ENCODE measurements at places on chromosomes 5 and 9.

GRCh38 chr5:31078956-31079355 lies 114.5 kb upstream of the CDH6 start:
- no peak for DNase-seq

DNA sequence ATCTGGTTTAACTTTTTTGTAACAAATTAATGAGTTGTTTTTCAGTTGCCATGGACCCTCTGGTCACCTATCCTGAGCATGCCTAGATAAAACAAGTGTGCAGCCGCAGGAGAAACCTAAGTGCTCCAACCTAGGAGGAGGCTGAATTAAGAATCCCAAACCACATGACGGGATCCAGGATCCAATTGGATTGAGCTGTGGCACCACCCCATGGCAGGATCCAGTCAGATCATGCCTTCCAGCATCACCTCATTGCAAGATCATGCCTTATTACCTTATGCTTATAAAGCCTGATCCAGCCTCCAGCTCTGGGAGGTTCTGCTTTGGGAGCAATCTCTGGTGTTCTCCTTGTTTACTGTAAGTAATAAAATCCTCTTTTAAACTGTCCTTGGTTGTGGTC lies 662.0 kb downstream of the TLR4 start:
- DNase-seq, result no peak

GRCh38 chr9:134966697-134967546 lies 49.2 kb upstream of the FCN1 start:
- no peak for DNase-seq

DNA sequence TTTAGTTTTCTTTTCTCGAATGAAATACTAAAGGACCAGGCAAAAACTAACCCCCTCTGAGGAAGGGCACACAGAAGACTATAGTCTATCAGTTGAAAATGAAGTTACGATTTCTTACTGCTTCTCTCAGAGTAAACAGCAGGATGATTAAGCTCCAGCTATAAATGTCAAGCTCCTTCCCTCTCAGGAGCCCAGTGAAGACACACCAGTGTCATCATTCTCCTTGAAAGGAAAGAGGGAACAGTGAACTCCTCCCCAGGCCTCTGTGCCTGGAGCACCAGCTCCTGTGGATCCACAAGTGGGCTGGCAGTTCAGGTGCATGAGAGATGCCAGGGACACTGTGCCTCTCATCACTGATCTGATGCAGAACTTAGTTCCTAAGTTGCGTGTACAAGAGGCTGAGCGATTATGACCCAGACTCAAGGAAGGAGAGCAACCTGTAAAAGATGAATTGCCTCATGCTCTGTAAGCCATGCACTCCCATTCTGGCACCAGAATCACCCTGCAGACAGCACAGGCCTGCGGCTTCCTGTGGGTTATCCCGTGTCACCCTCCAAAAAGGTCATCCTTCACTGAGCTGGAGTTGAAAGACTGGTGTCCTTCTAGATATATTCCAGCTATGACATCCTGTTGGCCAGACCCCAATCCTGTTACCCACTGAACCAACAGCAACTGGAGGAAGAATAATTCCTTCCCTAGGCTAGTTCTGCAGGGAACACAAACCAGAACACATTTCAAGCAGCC lies 394.0 kb downstream of the SEMA5A start:
- DNase-seq, result no peak

GRCh38 chr5:177304392-177305119 lies 957 bp downstream of the PRELID1 start:
- DNase-seq, result no peak

- no peak for DNase-seq
These were observed 18.0 kb upstream of the PLEKHG4B start for GRCh38 chr5:73768-74502.

- DNase-seq, result no peak
These were observed 869.4 kb upstream of the CDH6 start for GRCh38 chr5:30324083-30324482.

DNA sequence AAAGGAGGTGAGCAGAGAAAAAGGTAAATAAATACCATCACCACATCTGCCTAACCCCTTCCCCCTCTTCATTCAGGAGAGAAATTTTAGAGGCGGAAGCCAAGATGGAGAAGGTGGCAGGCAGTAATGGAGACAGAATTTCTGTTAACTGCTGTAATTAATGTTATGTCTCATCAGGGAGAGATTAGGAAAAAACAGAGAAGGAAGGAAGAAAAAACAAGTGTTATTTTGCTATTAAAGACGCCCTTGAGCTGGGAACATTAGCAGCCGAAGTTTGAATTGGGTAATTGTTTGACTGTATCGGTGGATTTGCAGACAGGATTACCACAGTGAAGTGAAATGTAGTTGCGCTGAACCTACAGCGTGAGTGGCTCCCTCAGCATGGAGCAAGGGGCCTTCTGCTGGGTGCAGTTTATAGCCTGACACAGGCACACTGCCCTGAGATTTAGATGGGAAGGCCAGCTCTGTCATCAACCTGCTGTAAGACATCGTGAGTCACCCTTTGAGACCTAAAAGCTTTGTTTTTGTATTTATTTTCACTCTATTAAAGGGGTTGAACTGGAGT lies 136.3 kb downstream of the ASTN2 start:
- DNase-seq, result no peak

DNA sequence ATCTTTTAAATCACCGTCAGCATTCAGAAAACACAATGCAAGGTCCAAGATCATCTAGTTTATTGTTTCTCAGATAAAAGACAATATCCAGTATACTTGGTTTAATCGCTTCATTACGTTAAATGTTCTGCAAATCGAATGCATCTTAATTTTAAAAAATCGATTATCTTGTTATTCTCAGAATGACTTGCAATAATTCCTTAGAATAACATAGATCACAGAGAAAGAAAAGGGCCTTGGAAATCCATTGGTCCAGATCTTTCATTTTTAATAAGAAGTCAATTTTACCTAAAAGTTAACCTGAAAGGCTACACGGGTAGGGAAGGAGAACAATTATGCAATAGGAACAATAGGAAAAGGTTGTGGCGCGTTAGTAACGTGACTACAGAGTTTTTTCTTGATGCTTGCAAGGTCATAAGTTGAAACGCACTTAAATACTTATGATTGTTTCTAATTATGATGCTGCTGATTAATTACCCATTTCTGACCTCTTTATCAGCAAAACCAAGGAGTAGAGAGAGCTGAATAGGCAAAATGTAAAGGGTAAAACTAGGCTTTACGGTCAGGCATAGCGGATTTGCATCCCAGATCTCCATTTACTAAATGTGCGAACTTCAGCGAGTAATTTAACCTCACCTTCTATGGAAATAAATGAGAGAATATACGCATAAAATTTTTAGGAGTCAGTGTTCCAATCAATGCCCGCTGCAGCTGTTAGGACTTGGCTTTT lies 769 bp upstream of the LYRM7 start:
- no peak for DNase-seq

DNA sequence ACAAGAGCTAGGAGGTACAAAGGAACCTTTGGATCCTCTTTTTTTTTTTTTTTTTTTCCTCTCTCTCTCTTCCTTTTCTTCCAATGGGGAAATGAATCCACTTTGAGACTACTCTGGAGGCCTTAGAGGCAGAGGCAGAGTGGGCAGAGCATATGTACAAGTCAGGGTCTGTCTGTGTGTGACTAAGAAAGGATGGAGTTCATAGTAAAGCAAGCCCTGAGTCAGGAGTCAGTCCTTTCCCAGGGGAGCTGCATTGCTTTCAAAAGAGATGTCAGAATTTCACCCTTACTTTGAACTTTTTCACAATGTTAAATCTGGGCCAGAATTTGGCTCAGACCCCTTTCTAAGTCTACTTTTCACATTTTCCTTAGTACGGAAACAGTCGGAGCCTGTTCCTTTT lies 792.4 kb upstream of the C9orf72 start:
- no peak for DNase-seq

DNA sequence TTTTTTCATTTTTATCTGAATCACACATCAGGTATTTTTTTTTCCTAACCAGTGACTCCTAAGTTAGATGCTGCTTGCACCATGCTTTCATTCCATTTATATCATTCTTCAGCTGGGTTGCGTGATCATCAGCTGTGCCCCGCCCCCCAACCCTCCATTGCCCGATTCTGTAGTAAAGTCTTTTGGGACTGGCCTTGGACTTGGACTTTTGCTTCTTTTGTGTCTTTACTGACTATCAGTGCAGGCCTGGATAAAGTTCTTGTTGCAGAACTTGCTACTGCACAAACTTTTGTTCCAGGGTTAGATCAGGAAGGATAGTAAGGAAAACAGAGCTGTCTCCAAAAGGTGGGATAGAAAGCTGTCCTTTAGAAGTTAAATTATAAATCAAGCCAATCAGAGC lies 38.5 kb downstream of the SLC22A5 start:
- DNase-seq, result no peak

DNA sequence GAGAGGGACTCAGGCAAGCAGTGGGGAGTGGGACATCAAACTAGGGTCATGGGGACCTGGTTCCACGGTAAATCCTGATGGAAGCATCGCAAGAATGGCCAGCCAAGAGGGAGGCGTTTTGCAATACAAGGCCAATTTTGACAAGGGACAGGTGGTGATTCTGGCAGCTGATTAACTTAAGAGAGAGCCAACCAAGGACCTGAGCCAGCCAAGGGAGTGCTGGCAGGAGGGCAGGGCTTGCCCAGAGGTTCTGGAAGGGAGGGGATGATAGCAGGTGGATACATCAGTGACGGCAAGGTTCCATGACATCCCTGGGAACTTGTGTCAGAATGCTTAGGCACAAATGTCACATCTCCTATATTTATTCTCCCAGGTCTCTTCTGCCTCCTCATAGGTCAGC lies 32.8 kb upstream of the PUM3 start:
- no peak for DNase-seq

DNA sequence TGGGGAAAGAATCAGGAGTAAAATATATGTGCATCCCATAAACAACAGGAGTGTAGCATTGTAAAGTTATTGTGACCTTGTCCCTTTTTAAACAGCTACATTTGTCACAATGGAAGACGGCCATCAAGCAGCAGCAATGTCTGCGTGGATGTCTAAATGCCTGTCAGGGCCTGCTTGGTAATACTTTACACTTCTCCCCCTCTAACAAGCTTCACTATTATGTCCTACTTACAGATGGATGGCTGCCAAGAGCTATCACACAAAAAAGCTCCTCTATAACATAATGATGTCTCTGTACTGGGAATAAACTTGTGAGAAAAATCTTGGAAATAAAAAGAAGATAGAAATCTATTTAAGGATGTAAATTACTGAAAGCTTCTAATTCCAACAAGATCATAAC lies 213.0 kb downstream of the FBXL17 start:
- no peak for DNase-seq

GRCh38 chr9:120902569-120903535 lies 23.7 kb downstream of the TRAF1 start:
- no peak for DNase-seq

DNA sequence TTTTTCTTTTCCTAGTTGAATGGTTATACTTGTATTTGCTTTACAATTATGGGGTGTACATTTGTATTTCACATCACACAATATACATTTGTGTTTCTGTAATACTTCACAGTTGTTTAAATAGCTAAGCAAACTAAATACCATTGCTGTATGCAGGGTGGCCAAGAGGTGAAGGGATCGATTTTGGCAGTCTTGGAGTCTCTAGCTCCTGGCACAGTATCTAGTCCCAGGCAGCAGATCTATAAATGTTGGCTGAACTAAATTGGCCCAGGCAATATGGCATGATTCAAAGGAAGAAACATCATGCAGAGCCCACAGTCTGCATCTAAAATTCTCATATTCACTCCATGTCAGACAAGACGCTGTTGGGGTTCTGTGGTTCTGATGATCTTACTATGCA lies 110.1 kb upstream of the GPBP1 start:
- no peak for DNase-seq

DNA sequence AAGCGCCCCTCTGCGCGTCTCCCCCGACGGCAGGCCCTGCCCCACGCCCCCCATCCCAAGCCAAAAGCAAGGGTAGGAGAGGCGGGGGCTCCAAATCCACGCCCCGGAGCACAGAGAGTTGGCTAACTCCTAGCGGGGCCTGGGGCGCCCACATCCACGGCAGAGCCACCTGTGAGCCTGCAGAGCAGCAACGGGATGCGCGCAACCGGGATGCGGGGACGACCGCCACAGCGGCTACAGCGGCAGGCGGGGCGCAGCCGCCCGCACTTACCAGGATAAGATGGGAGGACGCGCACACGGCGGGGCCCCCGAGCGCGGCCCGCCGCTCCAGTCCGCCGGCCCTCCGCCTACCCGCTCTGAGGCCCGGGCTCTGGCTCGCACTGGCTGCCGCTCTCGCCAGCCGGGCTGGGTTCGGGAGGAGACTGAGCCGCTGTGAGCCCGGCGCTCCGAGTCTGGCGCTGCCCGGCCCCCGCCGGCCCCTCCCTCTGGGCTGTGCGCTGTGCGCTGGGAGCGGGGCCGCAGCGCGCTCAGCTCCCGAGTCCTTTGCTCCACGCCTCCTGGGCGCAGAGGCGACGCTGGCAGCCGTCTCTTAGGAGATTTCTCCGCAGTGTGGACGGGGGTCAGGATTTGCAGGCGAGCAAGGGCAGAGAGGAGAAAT lies at the start of gene SLC24A2:
Gene SLC24A2 (minus strand): TSS at position 424 of the 658 bp plus-strand sequence.
- no peak for DNase-seq

- DNase-seq, result no peak
These were observed 235.5 kb upstream of the ACTBL2 start for GRCh38 chr5:57718155-57718554.

DNA sequence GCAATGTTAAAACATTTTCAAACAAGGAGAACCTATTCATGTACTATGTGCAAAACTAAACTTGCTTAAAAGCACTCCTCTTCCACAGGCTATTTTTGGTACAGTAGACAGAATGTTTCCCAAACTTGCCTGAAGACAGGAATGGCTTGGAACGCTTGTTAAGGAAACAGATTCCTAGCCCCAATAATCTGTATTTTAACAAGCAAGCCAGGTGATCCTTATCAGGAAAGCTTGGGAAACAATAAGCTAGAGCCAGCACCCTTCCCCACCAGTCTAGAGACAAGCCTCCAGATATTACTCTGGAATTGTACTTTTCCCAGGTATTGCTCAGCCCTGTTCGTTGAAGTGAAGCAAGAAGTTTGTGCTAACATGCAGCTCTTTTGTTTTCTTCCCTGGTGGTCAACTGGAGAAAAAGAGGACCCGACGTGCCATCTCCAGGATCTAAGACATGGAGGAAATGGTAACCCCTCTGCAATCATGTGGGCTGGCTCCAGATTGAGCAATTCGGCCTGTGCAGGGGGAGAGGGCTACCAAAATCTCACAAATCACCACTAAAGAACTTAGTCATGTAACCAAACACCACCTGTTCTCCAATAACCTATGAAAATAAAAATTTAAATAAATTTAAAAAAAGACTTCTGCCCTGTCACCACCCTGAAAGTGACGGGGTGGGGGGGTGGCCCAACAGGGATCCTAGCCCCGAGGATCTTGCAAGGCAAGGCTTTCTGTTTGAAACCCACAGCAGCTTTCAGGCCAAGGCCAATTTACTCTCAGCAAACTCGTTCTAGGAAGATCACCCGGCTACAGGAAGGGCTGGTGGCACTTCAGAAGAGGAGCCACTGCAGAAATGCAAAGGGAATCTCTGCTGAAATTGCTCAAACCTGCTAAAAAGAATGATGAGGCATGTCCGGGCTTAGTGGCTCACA lies 48.6 kb downstream of the SHB start:
- no peak for DNase-seq

DNA sequence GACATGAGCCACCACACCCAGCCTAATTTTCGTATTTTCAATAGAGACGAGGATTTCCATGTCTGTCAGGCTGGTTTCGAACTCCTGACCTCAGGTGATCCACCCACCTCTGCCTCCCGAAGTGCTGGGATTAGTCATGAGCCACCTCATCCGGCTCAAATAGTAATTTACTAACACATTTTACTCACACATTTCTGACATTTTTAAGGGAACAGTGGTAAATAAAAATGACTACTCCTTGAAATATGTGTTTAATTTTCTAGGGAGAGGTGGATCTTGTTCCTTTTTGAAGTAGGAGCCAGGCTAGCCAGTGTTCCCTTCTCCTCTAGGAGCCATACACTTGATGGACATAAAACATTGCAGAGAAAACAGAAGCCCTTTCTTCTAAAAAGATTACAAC lies 55.2 kb upstream of the ERBIN start:
- DNase-seq, result no peak

All from activated T-helper 1 cell treated with anti-CD3 and anti-CD28 coated beads, Interleukin-2, amount 50 U/mL, for 16 hours (primary cell).